ENCODE measurements at places on chromosomes 4 and X.

- no peak for DNase-seq
These were observed 66.9 kb upstream of the STIM2 start for GRCh38 chr4:26793735-26794134.

DNA sequence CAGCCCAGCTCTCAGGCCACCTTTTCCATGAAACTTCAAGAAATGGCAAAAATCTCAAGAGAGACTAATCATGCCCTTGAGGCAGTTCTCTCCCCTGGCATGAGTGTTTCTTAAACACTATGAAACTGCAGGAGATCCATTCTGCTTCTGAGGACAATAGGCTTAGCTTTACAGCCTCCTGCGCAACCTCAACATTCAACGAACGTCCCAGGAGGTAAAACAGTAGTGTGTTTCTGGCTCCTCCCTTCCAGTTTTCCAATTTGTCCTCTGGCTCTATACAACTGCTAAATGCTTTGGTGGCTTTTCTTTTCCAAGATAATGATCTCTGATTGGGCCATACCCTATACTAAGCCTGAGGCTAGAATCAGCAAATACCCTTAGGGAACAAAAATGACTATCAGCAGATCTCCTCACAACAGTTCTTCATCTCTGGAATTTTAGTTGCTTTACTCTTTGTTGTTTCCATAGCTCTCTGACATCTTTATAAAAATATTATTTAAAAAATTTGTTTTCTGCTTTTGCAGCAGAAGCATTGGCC is 87.0 kb upstream of the FAT1 start:
- no peak for DNase-seq

- DNase-seq = no peak
These were observed 44.3 kb downstream of the TMEM131L start for GRCh38 chr4:153510252-153511001.

GRCh38 chr4:181264893-181265292 is 978.3 kb upstream of the TENM3 start:
- peak; percentile 30 for DNase-seq

DNA sequence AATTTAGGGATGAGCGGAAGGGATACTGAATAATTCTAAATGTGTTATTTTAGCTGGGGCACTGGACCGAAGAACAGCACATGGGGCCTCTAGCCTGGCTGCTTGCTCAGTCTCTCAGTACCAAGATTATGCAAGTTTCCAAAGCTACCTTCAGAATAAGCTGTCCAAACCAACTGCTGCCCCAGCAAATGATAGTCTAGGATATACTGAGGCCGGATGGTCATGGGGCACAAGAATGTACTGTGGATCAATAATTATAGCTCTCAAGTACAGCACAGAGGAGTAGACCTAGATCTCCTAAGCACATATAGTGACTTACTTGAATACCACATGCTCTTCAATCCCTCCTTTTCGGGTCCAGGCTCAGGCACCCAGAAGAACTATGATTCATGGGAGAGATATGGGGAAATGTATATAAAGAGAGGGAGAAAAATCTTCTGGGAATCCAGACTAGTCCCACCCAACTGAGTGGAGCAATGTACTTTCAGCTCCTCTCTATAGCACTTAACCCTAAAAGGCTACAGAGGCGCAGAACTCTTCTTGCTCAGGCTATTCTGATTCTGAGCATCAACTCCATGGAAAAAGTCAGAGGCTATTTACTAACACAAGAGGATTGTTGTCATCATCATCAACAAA is 160.3 kb upstream of the GPC4 start:
- no peak for DNase-seq

DNA sequence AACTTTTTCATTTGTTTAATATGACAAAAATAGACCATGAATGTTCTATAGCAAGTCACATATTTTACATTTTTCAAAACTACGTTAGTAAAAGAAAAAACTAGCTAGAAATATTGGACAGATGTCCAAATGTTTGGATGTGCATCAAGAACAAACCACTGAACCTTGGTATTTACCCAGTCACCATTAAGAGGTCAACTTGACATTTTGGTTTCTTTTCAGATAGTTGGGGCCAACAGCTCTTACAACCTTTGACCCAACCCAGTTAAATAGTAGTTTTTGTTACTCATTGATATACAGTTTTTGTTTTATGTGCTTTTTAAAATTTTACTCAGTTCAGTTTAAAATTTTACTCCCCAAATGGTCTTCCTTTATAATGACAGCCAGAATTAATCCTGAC is 238.7 kb upstream of the TET2 start:
- DNase-seq = no peak

GRCh38 chr4:151715881-151716280 is 44.9 kb downstream of the GATB start:
- DNase-seq = no peak

DNA sequence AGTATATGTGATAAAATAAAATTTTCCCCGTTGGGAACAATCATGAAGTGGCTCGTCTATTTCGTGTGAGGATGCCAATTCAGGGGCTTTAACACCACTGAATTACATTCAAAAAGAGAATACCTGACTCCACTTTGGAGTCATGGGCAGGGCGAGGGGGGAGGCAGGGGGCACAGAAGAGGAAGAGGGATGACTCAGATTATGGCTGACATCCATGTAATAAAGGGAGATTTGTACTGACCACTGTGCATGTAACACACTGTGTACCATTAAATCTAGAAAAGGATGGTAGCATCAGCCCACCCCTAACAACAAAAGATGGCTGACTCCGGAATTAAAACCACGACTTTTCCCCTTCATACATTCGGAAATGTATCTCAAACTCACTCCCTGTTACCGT is 1.3 kb downstream of the SLC9A7 start:
- DNase-seq = no peak

DNA sequence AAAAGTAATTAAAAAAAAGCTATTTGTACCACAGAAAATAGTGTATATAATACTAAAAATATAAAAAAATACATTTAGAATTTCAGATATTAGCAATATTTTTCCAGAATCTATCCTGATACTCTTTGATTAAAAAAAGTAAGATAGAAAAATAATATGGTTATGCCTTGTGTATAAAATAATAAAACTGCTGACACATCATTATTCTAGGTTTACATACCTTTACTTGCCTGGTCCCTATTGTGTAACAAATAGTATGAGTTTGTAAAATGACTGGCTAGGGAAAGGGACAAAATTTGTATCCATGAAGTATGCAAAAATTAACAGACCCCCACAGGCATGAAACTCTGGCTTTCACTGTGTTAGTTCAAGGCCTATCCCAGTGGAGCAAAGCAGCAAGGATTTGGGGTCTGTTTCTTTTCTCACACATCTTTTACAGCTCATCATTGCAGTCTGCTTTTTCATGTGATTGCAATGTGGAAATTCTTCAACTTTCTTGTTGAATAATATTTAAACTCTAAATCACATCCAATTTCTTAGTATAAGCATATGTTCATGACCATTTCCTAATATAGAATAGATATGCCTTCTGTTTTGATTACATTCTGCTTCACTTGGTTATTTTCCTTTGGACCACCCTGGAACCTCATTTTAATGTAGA is 136.7 kb upstream of the PCDH18 start:
- no peak for DNase-seq

DNA sequence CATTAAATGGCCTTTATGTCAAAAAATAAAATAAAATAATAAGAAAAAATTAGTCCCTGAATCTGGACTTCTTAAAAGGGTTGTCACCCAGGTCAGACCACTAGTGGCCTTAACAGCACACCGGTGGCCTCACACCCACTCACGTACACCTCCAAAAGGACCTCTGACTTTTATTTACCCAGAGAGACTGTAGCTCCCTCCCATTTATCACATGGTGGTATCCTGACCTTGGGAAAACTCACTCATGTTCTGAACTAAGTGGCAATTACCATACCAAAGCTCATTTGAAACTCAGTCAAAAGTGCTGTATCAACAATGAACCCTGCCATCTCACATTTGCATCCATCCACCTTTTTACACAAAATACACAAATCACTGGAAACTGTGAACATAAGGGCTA is 53.1 kb upstream of the MAP3K15 start:
- DNase-seq = no peak

DNA sequence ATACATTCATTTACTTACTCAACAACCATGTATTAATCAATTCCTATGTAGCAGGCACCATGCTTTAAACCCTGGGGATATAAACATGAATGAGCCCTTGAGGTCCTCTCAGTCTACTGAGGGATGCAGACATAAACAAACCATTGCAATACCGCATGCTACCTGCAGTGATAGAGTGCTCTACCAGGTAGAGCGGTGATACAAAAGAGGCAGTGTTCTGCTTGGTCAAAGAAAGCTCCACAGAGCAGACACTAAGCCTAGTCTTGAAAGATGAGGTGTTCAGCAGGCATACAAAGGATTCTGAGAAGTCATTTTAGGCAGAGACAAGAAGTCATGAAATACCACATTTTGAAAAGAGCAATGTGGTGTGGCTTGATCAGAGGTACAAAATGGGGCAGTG is 26.9 kb upstream of the AMOT start:
- peak; percentile 66 for DNase-seq

DNA sequence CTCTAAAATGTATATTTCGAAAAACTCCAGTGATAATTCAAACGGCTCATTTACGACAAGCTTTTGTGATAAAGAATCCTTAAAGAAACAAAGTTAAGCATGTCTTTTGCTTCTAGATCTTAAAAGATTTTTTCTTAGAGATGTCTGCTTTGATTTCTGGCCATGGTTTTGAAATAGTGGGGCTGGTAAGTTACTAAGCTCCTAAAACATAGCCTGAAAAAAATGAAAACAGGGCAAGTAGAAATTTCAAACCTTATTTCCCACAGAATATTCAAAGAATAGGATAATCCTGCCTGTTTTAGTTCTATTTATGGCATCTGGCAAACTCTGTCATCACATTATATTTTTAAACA is 318.3 kb downstream of the ARHGAP24 start:
- no peak for DNase-seq

DNA sequence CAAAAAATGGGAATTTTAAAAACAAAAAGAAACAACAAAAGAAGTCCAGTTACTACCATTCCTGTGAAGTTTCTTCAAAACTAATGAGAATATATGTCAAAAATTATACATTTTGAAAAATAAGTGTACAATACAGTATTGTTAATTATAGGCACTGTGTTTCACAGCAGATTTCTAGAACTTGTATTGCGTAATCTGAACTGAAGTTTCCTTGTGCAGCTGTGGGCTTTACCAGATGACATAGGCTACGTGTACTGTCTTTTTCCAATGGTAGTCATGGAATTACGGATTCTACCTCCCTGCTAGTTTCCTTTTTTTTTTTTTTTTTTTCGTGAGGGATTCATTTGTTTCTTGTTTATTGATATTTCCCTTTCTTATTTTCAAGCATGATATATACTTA is 113.8 kb upstream of the GABRA2 start:
- no peak for DNase-seq

DNA sequence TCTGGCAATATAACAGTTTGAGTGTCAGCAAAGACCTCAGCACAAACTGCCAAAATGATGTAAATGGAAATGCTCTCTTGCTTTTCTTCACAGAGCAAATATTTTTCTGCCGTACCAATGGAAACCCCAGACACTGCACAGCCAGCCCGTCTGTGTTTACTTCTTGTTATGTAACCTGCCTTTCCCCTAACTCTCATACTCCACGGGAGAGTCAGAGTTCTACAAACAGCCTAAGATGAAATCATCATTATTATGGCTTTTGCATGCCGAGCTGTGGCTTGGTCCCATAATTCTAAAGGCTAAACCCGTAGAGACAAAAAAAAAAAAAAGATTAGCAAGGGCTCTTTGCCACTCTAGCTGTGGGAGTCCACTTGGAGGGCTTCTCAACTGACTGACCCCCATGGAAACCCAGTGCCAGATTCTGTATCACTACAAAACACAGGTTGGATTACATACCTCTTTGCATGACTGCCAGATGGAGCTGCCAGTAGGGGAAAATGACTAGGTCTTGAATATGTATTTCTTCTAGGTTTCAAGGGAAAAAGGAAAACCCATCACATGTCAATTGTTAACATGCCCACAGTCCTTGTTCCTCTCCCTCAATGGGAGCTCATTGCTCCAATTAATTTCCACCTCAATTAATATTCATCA is 197.2 kb upstream of the CNKSR2 start:
- no peak for DNase-seq

DNA sequence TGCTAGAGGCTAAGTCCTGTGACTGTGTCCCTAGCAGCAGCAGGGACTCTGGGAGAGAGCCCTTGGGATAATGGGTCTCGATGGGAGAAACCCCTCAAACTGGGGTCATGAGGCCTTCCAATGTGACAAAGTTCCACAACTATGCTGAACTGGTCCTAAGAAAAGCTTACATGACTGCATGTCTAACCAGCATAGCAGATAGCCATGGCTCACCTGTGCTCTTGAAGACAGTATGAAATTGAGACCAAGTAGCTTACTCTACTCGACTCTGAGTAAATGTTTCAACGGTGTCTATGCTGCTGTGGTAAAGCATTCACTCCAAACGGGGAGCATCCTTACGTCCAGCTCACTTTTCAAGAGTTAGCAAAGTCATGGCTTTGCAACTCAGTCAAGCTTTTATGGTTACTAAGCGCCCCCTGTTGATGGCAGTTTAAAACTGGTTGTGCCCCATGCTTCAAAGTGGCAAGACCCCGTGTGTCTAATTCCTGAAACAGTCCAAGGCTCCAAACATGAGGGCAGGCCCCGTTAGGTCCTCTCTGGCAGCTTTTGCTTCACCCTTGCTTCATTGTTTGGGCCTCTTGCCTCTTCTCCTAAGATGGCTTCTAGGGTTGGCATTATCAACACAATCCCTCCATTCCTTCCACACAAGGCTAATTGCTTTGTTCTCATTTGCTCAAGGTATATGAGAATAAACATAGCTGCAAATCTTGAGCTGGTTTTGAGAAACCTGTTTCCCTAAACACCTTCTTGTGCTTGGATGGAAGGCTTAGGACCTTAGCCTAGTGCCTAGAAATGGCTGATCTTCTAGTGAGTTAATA is 46.6 kb downstream of the CCNG2 start:
- DNase-seq = peak; percentile 77

DNA sequence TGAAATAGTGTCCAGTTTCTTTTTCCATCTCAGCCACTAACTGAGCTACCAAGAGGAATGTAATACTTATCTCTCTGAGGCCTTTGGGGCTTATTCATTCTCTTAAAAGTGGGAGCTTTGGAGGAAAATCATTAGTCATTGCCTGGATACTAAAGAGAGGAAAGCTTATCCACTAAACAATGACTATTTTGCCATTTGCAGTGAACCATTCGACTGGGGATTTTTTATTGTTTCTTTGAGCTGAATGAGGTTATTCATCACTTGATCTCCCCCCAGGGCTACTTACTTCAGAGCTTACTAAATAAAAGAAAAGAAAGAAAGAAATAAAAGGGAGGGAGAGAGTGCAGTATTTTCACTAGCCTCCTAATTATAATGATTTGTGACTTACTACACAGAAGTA is 1329.5 kb upstream of the TENM3 start:
- no peak for DNase-seq

DNA sequence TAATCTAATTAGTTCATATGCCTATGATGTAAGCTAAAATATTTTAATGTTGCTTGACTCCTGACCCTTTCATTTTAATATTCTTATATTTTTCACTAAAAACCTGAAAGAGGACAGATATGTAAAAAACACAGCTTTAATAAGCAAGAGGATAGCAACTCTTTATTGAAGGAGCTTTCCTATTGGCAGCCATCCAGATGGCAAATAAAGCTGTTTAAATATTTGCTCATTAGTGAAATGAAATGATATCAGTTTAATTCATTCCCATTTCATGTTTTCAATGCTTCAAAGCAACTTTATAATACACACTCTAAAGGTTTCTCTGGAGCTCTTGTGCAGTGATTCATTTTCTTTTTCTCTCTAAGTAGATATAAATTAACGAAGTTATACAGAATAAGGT is 473.4 kb downstream of the PCDH7 start:
- DNase-seq = no peak

- DNase-seq = no peak
These were observed 97.0 kb upstream of the STIM2 start for GRCh38 chr4:26763648-26764047.

GRCh38 chr4:138646383-138646782 is 369.2 kb upstream of the NOCT start:
- DNase-seq = no peak

All from H7 (cell line).